Stomach (tissue), 19 donors: ENCODE measurements at places on chromosomes 7 and 10.

DNA sequence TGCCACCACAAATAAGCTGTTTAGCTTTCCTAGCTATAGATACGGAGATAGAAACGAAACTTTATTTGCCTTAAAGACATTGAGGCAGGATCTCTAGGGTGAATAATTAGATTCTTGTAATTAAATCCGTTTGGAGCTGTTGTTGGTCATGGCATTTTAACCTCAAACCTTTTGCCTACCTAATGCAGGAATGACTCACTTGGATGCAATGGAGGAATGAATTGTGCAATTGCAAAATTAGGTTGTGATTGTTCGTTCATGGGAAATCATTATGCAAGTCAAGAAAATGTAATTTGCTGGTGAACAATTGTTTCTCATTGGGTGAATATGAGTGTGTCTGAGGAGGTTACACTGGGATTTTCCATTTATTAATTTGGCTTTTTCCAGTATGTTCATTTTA lies 703.5 kb downstream of the GATA3 start:
- no peak overlapping the region for H3K27ac ChIP-seq
- no peaks in the 10 kb centered on the region for H3K4me1 ChIP-seq
- H3K36me3 ChIP-seq: no peaks in the 10 kb centered on the region
- no peak overlapping the region for H3K4me3 ChIP-seq
- H3K27me3 ChIP-seq: no peaks in the 10 kb centered on the region

- no peaks in the 10 kb centered on the region for H3K27me3 ChIP-seq
- H3K4me1 ChIP-seq: no peaks in the 10 kb centered on the region
- H3K4me3 ChIP-seq: no peak overlapping the region
- H3K27ac ChIP-seq: no peak overlapping the region
- peak; percentile 34 for DNase-seq
These were observed 141.5 kb upstream of the NPVF start for GRCh38 chr7:25369786-25370185.

GRCh38 chr7:128115336-128115820 lies 84.1 kb upstream of the LRRC4 start:
- no peak for DNase-seq
- H3K27ac ChIP-seq: no peak overlapping the region
- H3K36me3 ChIP-seq: no peaks in the 10 kb centered on the region
- no peaks in the 10 kb centered on the region for H3K4me1 ChIP-seq
- no peak overlapping the region for H3K4me3 ChIP-seq

DNA sequence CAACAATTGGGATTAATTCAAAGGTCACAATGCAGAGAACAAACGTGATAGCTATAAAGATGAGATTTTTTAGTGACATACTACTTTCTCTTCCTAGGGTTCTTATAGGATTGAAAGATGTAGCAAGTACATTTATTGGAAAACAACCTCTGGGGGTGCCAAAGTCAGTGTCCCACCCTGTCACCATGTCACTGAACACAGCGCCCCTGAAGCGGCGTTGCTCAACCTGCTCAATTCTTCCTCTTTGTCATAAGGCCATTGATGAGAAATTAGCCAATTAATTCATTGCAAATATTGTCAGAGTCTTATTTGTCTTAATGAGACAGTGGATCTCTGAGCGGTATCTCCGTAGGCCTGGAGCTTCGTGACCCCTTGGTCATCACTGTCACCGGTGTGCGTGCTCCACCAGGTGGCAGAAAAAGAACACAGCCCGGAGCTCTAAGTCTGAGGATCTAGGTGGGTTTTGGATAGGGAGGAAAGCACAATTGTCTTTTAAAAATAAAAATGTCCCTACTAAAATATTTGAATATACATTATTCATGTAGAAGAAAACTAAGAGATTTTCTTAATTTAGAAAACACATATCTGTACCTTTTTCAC lies 362.6 kb downstream of the PAXIP1 start:
- no peaks in the 10 kb centered on the region for H3K27me3 ChIP-seq
- no peak for DNase-seq
- no peak overlapping the region for H3K27ac ChIP-seq
- H3K4me1 ChIP-seq: no peaks in the 10 kb centered on the region

DNA sequence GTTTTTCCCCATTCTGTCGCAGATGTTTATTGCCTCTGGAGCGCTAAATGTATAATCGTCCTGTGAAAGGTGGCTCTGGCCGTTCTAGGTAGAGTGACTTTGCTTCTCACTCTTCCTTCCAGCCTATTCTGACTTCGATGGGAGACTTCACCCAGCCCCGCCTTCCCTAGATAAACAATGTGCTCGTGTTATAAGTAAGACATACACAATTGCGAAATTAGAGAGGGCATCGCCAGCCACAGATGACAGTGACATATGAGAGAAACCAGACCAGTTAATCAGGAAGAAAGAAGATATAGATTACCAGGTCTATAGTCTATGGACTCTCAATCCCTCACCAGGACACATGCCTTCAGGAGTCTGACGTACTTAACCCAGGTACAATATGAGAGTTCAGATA lies 1050.5 kb upstream of the AUTS2 start:
- no peaks in the 10 kb centered on the region for H3K36me3 ChIP-seq
- no peak for DNase-seq
- H3K27me3 ChIP-seq: no peaks in the 10 kb centered on the region
- H3K4me3 ChIP-seq: no peak overlapping the region
- H3K27ac ChIP-seq: no peak overlapping the region

DNA sequence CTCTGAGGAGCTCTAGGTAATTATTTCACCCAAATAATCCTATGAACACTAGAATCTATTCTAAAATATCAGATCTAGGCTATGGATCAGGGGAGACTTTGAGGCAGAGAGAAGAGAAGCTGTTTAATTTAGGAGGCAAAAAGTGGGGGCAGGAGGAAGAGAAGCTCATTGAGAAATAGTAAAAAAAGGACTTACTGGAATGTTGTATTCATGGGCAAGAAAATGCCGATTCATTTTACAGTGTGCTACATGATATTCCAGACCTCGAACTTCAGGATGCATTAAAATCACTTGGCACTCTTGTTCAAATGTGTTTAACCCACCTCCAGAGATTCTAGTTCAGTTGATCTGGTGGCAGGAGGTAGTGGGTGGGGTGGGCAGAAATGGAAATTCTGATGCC lies 109.5 kb upstream of the ITGB1 start:
- no peak for DNase-seq
- no peak overlapping the region for H3K27ac ChIP-seq
- H3K36me3 ChIP-seq: no peaks in the 10 kb centered on the region
- no peak overlapping the region for H3K4me3 ChIP-seq
- H3K4me1 ChIP-seq: no peaks in the 10 kb centered on the region

DNA sequence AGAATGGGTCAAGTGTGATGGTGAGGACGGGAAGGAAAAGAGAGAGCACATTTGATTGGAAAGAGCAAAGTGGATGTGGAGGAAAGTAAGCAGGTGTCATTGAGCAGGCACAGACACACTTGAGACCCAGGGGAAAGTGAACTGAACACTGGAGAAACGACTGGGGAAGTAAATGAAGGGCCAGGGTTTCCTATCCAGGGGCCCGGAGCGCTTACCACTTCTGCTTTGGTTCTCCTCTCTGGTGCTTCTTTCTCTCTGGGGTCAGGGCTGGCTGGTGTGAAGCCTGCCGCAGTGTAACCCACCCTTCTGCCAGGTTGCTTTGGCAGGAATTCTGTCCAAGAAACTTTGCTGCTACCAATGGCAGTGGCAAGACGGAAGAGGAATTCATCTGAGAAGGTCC lies 219.3 kb downstream of the SKAP2 start:
- H3K4me3 ChIP-seq: no peak overlapping the region
- H3K36me3 ChIP-seq: no peaks in the 10 kb centered on the region
- DNase-seq: no peak
- H3K4me1 ChIP-seq: no peaks in the 10 kb centered on the region
- no peaks in the 10 kb centered on the region for H3K27me3 ChIP-seq
- H3K27ac ChIP-seq: no peak overlapping the region

DNA sequence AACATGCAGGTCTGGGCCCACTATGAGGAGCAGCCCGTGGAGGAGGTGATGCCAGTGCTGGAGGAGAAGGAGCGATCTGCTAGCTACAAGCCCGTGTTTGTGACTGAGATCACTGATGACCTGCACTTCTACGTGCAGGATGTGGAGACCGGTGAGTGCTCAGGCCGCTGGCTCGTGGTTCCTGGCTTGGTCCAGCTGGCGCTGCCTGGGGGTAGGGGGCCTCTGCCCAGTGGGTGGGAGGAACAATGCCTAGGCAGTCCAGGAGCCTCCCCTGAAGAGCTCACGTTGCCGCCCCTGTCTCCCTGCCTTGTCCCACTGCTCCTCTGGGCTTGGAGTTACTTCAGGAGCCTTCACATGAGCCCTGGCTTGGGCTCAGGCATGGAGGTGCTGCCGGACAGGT lies 50.1 kb upstream of the LRRC4 start:
- no peak for DNase-seq
- H3K27me3 ChIP-seq: no peaks in the 10 kb centered on the region
- peaks cover 11% of the 10 kb centered on the region for H3K4me1 ChIP-seq
- peaks cover 91% of the 10 kb centered on the region for H3K36me3 ChIP-seq
- no peak overlapping the region for H3K4me3 ChIP-seq

- no peak overlapping the region for H3K27ac ChIP-seq
- H3K4me3 ChIP-seq: no peak overlapping the region
- H3K27me3 ChIP-seq: no peaks in the 10 kb centered on the region
- no peaks in the 10 kb centered on the region for H3K4me1 ChIP-seq
- no peaks in the 10 kb centered on the region for H3K36me3 ChIP-seq
These were observed 13.2 kb downstream of the ARHGAP19 start for GRCh38 chr10:97279121-97279815.
